Liver (tissue), 10 donors: ENCODE measurements at places on chromosomes 2 and 18. TPM values are rescaled to one million over a fixed set of nuclear protein-coding genes. Genes with fewer than 3 reads are reported as not detected.

Gene SALL3
- not detected for total RNA-seq

Gene SLC23A3
- 2.4 TPM for total RNA-seq

Gene CFC1
- not detected for total RNA-seq

Gene HSPD1
- total RNA-seq = 185 TPM

DNA sequence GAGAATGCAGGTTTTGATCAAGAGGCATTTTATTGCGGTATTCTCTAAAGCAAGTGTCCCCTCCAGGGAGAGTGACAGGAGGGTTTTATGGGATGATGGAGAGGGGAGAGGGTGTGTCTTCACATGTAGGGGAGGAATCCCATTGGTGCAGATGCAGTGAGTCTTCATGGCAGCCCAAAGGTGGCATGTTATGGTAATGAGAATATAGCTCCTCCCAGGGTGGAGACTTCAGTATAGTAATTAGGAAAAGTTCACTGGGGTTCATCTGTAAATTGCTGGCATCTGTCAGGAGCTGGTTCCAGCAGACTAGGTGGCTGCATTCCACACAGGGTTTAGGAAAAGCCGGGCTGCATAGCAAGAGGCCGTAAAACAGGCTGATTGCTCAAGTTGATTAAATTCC, 230.7 kb upstream of the CCDC68 start:
- DNase-seq = no peak

GRCh38 chr2:111200333-111200881, 79.7 kb downstream of the BCL2L11 start:
- DNase-seq = peak; percentile 28

DNA sequence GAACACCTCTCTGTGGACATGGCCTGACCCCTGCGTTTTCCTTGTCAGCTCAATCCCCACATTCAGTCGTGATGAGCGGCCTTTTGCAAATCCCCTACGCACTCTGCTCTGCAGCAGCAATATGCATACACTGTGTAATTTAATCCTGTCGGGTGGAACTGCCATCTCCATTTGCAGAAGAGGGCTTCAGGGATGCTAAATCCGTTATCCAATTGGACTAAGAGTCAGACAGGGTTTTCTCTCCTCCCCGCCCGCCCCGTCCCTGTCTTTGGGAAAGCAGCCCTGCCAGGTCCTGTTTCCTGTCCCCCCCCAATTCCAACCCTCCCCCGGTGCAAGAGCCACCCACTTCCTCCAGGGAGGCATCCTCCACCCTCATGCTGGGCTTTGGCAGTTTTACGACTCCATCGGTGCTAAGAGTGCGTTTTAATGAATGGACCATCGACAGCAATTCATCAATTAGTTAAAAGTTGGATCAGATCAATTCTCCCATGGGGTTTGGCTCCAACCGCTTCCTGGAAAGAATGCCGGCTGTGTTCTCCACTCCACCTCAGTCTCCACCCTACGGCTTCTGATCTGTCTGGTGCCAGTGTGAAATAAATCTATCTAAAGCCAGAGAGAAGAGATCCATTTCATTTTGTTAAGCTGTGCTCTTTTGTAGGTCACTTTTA, 53.5 kb upstream of the ASAP2 start:
- DNase-seq = no peak

GRCh38 chr2:33927756-33928155, 328.7 kb upstream of the FAM98A start:
- no peak for DNase-seq

- no peak for DNase-seq
Measured at GRCh38 chr2:17827316-17827715, 11.1 kb downstream of the MSGN1 start.

GRCh38 chr2:189440644-189440946, 679 bp upstream of the WDR75 start:
- no peak for DNase-seq

DNA sequence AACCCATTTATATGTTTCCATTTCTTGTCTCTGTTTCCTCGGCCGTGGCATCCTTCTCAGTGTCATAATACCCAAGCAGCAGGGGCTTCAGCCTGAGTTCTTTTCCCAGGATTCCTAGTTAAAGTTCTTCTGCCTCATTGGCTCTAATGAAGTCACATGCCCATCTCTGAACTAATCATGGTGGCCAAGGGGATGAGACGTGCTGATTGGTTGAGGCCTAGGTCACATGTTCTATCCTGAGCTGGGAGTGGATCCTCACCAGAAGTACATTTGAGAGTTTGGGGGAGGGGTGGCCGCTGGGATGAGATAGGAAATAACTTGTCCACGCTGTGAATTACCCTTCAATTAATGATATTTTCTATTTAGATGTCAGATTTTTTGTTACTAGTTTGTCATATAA, 3.8 kb upstream of the UGT1A5 start:
- DNase-seq = no peak

- DNase-seq = no peak
Measured at GRCh38 chr2:98191883-98192282, 104.9 kb downstream of the VWA3B start.

DNA sequence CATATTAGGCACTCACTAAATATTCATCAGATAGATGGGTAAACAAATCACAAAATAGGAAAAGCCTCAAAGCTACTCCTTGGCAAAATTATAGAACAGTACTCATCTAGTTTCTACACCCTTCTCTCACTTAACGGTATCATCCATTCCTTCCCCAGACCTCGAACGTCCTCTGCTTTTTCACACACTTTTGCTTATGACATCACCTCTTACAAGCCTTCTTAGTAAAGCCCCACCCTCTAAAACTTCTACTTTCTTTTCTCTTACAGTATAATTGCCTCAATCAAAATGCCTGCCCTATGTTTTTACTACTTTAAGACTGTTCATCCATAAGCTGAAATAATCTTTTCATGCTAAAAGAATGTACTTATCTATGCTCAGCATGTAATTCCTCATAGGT, 8.1 kb downstream of the CHN1 start:
- DNase-seq = no peak
